ENCODE measurements at places on chromosomes 7 and 10.

DNA sequence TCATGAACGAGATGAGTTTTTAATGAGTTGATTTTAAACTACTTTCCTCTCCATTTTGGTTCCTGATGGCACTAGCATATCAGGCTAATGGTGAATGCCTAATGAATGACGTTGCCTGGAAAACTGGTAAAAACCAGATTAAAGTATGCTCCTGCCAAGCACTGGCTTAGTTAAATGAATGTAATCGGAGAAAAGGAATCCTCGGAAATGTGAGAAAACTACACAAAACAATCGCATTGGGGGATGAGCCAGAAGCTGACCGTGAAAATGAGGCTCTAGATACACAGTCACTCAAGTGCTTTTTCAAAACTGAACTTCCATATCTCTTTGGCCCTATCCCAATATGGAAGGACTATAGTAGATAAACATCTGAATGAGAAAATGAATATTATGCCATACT lies 153.8 kb upstream of the COL1A2 start:
- DNase-seq = no peak

DNA sequence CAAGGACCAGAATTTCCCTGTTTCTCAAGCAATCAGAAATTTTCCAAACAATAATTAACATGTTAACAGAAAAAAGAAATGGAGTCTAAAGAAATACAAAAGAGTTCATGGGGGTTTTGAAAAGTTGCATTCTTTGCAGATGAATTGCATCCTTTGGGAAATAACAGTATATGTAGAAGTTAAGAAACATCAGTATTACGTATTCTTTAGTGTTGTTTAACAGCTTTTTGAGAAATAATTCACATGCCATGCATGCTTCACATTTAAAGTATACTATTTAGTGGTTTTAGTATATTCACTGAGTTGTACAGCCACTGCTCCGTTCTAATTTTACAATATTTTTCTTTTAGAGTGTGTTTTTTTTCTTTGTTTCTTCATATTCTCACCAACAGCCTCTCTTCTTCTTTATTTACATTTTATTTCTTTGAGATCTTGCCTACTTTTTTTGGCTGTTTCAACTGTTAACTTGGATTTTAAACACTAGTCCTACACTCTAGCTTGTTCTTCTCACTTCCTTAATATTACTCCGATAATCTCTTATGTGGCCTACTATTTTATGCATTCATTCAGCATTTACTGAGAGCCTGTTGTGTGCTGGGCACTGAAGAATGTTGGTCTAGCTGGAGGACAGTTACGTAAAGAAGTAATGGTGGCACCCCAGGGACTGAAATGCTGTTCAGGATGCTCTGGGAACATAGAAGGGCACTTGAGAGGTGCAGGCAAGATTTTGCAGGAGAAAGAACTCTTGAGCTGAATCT lies 330.1 kb downstream of the EXOC4 start:
- no peak for DNase-seq

GRCh38 chr7:4957847-4958476 lies 1.0 kb downstream of the MMD2 start:
- no peak for DNase-seq

GRCh38 chr7:26620352-26620751 lies 244.0 kb downstream of the SKAP2 start:
- DNase-seq = no peak

DNA sequence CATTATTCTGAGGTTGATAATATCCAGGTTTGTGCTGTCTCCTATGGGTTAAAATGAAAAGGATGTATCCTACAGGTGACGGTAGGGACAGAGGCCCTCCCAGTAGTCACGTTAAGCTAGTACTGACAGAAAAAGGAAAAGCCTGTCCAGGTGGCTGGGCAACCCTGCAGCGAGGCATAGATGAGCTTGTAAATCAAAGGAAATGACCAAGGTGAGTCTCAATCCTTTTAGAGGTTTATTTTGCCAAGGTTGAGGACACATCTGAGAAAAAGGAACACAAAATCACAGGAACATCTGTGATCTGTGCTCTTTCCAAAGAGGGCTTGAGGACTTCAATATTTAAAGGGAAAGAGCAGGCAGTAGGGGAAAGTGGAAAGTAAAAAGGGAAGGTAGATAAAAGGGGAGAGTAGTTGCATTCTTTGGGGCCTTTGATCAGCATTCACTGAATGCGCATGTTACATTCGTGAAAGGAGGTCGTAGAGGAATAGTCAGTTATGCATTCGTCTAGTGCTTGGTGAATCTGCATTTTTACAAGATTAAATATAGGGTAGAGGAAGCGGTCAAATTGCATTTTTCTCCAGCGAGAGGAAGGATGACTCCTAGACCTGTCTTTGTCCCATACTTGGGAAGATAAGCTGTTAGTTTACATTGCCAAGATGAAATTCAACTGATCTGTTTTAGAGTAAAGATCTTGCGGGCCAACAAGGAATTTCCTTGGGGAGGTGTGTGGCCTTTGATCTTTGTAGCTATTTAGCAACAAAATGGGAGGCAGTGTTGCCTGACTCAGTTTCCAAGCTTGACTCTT lies 884 bp upstream of the GSTO1 start:
- no peak for DNase-seq

GRCh38 chr10:97383159-97383558 lies 18.0 kb downstream of the RRP12 start:
- DNase-seq = no peak

DNA sequence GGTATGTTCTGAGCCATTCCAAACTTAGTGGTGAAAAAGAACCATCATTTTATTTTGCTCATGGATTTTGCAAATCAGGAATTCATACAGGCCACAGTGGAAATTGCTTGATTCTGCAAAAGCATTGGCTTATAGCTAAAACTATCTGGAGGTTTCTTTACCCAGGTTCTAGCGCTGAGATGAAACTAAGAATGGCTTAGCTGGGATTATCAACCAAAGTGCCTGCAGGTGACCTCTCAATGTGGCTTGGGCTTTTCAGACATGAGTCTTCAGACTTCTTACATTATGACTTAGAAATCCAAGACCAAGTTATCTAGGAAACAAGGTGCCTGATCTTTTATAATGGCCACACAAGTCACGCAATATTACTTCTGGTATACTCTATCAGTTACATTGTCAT lies 140.1 kb downstream of the HGF start:
- no peak for DNase-seq

GRCh38 chr10:103822107-103822716 lies 33.2 kb downstream of the SH3PXD2A start:
- DNase-seq = no peak

DNA sequence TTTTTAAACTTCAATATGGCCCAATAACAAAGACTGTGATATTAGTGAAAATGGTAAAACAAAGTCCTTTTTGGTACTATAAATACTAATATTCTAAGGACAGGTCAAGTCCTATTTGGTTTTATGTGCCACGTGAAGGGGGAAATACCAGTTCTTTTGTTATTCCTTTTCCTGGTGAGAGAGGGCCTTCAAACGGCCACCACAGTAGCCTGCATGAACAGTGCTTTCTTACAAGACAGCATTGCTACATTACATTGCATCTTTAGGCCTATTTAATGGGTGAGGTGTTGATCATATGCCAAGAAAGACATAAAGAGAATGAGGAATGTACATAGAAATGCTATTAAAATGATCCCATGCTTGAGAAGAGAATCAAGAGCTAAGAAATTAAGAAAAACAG lies 214.8 kb downstream of the LRRTM3 start:
- no peak for DNase-seq

- no peak for DNase-seq
Observed at GRCh38 chr10:14253079-14253478, 77.6 kb downstream of the FRMD4A start.

DNA sequence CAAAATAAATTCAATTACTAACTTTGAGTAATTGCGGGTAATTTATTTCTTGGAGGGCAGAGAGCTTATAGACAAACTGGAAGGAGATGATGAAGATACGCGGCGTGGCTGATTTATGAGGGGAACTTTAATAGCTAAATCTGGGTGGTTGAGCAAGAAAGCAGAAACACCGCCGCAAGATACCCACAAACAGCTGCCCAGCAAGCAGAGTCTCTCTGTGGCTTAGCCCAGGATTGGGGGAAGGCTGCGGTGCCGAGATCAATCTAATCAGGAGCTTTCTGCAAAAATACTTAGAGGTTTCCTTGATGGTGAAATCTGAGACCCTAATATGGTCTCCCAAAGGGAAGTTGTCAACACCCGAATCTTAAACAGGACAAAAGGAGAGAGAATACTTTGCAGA lies 94.9 kb upstream of the MGMT start:
- DNase-seq = no peak

DNA sequence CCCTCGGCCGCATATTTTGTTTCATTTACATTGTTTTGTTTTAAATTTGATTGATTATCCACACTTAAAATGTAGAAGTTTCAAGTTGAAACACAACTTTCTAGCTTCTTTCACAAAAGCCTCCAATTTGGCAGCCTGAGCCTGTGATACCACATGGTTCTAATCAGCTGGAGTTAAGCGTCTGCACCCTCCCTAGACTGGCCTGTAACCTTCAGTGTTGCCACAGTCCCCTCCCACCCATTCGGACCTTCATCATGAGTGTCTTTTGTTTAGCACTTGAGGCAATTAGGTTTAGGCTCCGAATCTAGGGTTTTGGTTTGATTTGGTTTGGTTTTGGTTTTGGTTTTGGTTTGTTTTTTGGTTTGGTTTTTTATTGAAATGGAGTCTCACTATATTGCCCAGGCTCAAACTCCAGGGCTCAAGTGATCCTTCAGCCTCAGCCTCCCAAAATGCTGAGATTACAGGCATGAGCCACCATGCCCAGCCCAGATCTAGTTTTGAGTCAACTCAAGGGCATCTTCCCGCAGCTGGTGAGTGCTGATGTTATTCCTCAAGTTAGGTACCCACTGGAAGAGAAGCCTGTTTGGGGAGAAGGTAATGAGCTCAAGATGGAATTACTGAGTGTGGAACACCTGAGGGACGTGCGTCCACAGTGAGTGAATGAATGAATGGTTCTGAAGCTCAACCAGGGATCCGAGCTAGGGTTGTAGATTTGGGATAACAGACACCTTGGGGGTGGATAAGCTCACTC lies 201.4 kb downstream of the HECW1 start:
- no peak for DNase-seq

GRCh38 chr10:133401500-133401899 lies 7.5 kb downstream of the MTG1 start:
- DNase-seq = no peak

DNA sequence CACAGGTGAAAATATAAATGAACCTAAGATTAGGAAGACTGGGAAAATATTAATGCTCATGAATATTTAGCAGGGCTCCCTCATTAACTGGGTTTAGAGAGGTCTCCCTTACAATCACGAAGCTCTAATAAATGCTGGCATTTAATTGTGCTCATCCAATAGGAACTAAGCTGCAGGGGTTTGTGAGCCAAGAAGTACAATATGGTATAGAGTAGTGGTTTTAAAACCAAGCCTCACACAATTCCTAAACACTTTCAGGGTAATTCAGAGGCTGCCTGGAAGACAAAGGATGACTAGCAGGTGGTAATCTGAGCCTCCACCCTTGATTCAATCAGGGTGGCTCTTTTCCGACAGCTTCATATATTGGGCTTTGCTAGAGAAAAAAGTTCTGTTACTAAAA lies 103.3 kb downstream of the GPAM start:
- no peak for DNase-seq

DNA sequence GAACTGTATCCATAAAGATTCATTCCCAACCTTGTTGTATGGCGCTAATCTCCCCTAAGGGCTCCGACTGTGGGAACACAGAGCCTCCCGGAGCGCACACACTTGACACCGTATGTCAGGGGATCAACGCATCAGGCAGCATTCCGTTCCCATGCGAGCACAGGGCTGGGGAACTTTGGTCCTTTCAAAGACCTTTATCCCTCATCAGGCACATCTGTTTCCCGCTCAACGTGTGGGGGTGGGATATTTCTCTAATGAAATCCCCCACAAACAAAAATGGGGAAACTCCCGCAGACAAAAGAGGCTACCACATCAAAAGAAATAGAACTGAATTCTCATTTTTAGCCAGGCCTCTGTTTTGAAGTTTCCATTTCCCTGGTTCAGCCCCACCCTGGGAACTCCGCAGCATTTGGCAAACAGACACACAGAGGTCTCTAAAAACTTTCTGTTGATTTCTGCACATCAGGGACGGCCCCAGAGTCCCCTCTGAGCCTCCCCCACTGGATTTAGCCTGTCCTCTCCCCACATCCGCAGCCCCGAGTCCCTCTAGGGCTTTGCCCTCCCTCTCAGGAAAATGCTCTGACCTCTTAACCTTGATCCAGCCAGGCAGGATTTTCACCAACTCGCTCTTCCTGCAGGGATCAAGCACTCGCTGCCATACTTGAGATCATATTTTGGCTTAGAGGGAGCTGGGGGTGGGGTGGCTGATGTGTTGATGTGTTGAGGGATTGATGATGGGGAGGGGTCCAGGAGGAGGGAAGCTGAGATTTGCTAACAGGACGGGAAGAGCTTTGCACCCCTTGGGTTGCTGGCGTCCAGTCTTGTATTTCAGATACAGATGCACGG lies 6.6 kb downstream of the CPA5 start:
- DNase-seq = no peak

DNA sequence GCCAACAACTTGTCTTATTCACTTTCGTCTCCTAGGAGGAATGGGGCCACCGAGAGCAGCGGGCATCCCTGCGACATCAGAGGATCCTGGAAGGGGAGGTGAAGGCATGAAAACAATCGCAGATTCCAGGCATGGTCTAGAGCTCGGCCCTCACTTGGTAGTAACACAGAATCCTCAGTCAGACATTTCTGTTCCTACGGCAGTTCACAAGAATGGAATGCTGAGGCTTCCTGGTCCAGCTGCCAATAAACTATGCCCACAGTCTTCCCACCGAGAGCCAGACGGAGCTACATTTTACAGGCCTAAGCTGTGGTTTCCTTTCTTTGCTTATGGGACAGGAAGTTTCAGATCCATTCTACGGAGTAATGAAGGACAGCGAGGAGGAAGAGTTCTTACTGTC lies 75.8 kb downstream of the OR13A1 start:
- DNase-seq = no peak

DNA sequence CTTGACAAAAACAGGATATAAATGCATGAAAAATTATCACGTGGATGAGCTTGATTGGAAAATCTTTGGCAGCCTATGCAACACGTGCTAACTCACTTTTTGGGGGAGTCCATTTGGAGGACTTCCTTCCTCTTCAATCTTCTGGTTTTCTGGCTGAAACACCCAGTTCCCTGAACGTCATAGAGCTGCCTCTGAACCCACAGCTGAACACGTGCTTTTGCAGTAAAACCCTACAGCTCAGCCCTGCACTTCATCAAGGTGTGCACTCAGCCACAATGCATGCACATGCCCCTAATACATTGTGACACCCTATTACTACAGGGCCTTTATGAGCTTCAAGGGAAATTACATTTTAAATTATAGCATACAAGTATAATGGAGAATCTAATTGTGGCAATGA lies 808.7 kb upstream of the AUTS2 start:
- no peak for DNase-seq

- DNase-seq = no peak
Observed at GRCh38 chr7:50492770-50493519, 42.8 kb upstream of the FIGNL1 start.

GRCh38 chr7:143882020-143882603 lies 19.9 kb downstream of the TCAF1 start:
- DNase-seq = peak; percentile 72

- no peak for DNase-seq
Observed at GRCh38 chr7:75951506-75951905, 36.6 kb downstream of the POR start.

- DNase-seq = no peak
Observed at GRCh38 chr7:130352194-130353074, 7.8 kb downstream of the CPA5 start.

- no peak for DNase-seq
Observed at GRCh38 chr7:46912692-46913091, 669.2 kb downstream of the TNS3 start.

- no peak for DNase-seq
Observed at GRCh38 chr10:62708569-62708968, 96.0 kb upstream of the ADO start.
